ENCODE measurements at places on chromosomes 3 and 15.

- no peak for DNase-seq
These were observed 33.9 kb downstream of the DOCK3 start for GRCh38 chr3:50708620-50709019.

- no peak for DNase-seq
These were observed 38.3 kb upstream of the ARHGEF3 start for GRCh38 chr3:56839784-56840715.

DNA sequence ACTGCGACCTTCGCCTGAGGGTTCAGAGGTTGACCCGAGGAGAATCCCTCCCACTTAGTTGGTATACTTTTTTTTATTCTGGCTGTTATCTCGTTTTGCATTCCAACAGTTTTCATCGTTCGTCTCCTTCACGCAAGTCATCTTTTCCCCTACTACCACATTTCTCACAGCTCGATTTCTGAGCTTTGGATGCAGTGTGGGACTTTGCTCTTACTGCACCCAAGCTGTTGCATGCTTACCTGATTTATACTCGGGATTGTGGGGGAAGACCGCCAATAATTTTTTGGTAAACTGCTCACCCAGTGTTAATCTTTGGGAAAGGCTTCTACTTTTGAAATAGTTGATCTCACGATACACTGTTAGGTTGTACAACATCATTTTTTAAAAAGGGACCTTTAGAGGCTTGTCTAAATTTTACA, 702 bp downstream of the TBC1D23 start:
- no peak for DNase-seq

DNA sequence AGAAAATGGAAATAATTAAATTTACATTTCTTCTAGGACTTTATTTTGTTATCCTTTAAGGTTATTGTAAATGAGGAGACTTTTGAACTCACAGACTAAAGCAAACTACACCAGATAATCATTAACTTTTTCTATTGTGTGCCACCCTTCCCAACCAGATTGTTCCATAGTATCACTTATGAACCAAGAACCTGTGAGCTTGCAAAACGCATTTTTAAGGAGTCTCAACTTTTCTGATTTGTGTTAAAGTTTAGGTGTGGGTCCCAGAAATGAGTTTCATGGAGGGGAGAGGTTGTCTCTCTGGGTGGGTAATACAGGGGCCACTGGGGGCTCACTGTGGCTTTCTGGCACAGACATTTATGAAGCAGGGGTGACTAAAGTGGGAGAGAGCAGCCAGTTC, 75.7 kb downstream of the IGF1R start:
- DNase-seq, result no peak

DNA sequence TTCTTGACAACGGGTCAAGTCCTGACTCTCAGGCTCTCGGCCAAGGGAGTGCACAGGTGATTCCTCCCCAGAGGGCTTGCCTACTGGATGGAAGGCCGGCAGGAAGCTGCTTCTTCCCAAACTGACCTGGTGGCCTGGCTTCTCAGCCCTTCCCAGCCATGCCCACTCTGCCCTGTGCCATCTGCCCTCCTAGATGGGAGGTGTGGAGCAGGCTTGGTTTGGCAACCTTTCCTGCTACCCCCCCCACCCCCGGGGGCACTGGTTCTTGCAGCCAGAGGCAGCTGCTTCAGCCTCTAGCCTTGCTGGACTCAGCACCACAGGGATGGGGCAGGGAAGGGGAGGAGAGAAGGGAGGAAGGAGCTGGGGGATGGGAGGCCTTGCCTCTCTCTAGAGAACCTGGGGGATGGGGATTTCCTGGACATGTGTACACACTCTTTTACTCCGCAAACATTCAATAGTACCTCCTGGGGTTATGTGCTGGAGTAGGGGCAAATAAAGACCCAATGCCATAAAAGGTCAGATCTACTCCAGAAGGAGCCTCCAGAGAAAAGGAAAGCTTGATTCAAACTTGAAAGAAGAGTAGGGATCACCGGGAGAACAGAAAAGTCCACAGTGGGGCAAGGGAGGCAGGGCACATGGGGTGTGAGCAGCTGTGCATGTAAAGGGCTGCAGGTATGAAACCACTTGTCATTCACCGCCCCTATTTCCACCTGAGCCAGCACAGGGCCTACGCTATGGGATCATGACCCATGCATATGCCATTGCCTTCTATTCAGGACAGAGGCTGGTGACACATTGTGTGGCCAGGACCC, 4.2 kb upstream of the DAPK2 start:
- DNase-seq, result no peak

Measured in activated T-cell treated with anti-CD3 and anti-CD28 coated beads, Interleukin-2, amount 50 U/mL, for 48 hours (primary cell).